Activated CD8-positive, alpha-beta memory T cell treated with anti-CD3 and anti-CD28 coated beads for 1 hour (primary cell): ENCODE measurements at places on chromosomes 2 and 18.

DNA sequence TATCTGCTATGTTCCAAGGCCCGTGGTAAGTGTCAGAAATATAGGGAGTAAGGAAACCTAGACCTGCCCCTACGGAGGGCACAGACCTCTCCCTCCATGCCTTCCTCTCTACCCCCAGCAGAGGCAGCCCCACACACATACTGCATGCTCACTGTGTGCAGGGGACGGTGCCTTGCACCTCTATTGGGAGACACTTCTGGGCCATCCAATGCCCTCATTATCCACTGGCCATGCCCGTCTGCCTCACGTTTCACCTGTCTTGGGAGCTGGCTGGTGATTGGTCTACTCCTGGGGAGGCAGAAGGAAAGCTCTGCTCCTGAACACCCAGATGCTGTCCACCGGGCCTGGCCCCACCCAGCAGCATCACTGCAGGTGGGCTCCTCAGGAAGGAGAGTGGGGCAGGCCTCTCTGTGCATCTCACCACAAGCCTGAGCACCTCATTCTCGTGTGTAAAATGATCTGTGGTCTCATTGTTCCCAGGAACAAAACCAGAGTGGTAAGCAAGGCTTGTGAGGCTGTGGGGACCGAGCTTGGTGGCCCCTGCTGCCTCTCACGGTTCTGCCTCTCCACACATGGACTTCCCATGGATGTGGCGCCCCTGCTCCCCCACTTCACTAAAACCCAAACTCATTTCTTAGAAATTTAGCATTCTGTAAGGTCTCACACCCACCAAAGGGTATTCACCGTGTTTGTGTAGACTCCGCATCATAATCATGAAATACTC is 312.5 kb upstream of the HS6ST1 start:
- no peak for DNase-seq

DNA sequence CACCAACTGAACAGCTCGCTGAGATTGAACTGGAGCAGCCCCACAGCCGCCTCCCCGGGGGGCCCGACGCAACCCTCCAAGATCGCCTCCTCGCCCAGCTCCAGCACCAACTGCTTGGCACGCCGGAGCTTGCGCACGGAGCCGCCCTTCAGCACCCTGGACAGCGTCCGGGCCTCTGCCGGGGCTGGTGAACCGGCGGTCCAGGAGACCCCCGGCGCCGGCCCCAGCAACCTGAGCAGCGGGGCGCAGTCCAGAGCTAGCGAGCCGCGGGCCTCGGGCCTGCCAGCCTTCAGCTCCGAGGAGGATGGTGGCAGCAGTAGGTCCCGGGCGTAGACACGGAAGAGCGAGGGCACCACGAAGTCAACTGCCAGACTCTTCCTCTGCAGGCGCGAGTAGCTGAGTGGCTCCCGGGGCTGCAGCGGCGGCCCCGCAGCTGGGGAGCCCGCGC is 1.2 kb downstream of the ALK start:
- DNase-seq, result no peak

DNA sequence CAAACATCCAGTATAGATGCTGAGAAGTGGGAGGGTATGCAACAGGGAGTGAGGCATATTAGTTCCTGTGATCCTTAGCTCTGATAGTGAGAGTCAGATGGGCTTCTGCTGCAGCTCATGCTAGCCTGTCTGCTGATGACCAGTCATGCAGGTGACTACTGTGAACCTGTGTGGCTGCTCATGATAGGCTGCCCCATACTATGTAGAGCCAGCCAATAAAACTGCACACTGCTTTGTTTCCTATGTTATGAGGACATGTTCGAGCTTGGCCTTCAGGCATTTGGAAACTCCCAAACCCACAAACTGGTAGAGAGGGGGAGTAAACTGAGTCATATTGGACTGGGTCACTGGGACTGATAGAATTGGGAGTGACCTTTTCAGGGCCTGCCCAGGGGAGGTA is 20.1 kb upstream of the SERPINE2 start:
- no peak for DNase-seq

DNA sequence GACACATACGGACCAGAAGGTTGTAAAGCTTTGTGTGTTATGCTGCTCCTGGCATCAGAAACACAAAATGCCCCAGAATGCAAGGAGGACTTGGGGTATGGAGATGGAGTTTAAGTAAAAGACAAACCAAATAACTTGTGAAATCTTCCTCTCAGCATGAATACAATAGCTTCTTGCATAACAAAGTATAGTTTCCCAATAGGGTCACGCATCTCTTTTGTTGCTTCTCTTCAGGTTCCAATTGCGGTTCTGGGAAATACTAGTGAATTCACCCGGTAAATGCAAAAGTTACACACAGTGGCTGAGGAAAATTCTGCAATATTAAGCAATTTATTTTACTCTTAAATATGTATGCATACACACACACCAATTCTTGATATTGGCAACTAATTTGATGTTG is 339.2 kb upstream of the EPHA4 start:
- DNase-seq, result no peak

DNA sequence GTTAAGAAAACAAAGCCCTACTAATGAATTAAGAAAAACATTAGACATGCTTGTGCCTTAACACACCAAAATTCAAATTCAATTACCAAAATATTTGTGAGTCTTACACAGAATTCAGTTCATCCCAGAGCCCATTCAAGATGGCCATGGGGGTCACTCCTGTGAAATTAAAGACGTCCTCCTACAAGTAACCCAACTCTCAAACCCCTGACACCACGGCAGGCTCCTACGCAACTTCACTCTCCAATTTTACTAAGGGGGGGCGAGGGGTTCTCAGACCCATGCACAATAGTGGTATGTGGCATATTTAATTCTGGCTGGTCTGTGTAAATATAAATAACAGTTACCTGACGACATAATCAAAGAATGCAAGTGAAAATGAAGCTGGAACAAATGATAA is 5.0 kb downstream of the ZNF516 start:
- DNase-seq, result no peak

DNA sequence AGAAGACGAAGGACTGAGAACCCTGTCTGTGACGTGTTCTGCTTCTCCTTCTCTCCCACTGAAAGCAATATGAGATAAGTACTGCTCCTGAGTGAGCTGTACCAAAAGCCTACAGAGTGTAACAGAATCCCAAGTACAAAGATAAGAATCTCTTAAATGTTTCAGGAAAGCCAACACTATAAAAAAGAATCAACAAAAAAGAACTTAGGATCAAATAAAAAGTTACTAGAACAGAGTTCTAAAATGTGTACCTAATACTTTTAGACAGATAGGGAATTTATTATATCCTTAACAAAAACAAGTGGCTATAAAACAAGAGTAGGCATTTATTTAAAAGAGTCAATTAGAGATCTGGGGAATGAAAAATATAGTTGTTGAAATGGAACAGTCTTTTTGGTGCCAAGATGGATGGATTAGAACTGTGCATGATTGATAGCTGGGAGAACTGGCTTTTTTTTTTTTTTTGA is 49.0 kb downstream of the NCOA1 start:
- DNase-seq, result no peak

GRCh38 chr2:8542381-8543059 is 139.3 kb upstream of the ID2 start:
- no peak for DNase-seq

- no peak for DNase-seq
Observed at GRCh38 chr2:65045651-65046050, 10.6 kb upstream of the CEP68 start.

GRCh38 chr2:23524261-23524706 is 139.3 kb downstream of the KLHL29 start:
- no peak for DNase-seq

GRCh38 chr2:85185431-85185940 is 52.3 kb downstream of the TCF7L1 start:
- no peak for DNase-seq

DNA sequence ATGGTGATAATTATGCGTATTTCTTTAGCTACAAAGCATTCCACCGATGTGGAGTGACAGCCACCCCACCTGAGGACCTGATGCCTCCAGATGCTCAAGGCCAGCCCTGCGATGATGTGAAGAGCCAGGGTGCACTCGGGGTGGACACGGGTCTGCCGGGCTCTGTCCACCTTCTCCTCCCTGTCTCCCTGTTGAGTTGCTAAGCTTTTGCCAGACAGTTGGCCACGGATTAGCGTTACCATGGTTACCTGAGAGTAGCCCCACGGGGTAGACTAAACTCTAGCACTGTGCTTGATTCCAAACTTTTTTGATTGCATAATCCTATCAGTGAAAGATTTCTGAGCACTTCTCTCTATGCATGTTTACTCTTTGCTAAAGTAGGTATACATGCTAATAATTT is 86.2 kb downstream of the SMIM21 start:
- no peak for DNase-seq

DNA sequence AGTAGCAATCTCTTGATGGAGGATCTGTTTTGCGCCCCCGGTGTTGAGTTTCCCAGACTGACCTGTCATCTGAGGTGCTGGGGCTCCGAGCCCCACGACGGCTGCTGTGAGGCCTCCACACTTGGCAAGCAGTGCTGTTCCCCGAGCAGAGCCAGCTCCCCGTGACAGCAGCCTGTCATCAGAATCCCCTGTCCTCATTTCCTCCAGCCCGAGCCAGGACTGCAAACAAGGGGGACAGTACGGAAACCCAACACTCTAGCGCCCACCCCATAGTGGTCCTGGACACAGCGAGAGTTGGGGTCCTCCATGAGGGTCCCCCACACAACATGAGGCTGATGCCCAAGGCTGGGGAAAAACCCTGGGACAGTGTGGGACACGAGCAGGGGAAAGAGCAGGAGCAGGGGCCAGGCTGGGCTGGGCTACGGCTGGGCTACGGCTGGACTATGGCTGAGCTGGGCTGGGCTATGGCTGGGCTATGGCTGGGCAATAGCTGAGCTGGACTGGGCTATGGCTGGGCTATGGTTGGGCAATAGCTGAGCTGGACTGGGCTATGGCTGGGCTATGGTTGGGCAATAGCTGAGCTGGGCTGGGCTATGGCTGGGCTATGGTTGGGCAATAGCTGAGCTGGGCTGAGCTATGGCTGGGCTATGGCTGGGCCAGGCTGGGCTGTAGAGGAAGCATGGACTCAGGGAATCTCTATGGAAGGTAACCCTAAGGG is 1.5 kb upstream of the KLHL30 start:
- no peak for DNase-seq

DNA sequence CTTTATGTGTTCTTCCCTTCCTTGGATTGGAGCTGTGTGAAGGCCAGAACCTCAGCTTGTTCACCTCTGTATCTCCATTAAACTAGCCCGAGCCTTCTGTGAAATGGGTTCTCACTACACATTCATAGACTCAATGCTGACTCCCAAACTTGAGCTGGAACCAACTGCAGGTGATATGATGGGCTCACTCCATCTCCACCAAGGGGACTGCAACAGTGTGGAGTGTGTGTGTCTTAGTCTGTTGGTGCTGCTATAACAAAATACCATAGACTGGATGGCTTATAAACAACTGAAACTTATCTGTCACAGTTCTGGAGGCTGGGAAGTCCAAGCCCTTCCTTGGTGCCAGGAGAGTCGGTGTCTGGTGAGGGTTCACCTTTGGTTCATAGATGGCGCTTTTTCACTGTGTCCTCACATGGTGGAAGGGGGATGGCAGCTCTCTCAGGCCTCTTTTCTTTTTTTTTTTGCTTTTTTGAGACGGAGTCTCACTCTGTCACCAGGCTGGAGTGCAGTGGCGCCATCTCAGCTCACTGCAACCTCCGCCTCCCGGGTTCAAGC is 94.2 kb upstream of the MAP4K3 start:
- no peak for DNase-seq

- no peak for DNase-seq
Observed at GRCh38 chr2:149122516-149122915, 84.0 kb downstream of the LYPD6B start.

GRCh38 chr2:63866009-63866709 is 24.5 kb downstream of the UGP2 start:
- no peak for DNase-seq

DNA sequence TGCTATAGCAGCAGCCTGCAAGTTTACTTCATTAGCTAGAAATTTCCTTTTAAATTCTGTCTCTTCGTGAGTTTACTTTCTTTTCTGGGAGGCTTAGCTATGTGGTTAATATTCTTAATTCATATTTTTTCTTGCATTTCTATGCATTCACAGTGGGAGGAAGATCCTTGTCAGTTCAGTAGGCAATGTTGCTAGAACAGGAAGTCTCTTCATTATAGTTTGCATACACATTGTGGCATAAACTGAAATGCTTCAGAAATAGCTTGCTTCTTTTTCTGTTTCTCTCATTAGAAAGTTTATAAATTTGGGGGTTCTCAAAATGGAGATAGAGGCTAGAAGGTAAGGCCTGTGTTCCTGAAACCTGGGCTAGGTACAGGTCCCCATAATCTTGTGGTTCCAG is 8.1 kb upstream of the ARHGAP15 start:
- DNase-seq, result no peak

DNA sequence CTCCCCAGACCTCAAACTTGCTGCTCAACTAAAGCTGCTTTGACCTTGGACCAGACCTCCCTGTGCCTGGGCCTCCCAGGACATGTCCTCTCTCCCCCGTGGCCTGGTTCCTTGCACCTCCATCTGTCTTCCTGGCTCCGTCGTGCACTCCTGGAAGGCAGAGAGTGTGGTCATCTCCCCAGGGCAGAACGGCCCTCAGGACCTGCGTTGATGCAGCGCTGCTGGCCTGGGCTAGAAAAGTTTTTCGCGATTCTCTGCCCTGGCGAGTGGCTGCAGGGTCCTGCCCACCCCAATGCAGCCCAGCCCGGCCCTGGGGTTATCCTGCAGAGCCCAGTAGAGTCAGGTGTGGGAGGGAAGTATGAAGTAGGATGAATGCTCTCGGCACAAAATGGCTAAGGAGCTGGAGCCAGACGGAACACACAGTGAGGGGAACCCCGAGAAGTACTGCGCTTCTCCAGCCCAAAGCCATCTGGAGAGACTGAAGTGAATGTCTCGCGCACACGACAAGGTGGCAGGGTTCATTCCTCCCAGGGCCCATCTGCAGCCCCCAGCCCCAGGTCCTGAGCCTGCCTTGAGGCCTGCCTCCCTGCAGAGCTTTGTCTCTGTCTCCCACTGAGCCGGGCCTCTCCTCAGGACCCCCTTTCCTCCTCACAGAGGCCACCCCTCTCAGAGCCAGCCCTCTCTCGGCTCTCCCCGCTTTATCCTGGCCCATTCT is 41.7 kb downstream of the ATOH8 start:
- DNase-seq, result no peak

GRCh38 chr2:19785867-19786266 is 115.9 kb downstream of the TTC32 start:
- DNase-seq, result no peak

GRCh38 chr2:207219676-207220501 is 54.1 kb upstream of the KLF7 start:
- no peak for DNase-seq
